ENCODE measurements at places on chromosomes 5 and 9. TPM values are rescaled to one million over a fixed set of nuclear protein-coding genes. Genes with fewer than 3 reads are reported as not detected.

FAM200C gene
- total RNA-seq: 1.1 TPM

- H3K36me3 ChIP-seq: no peaks in the 10 kb centered on the region
- H3K27me3 ChIP-seq: no peaks in the 10 kb centered on the region
- H3K4me1 ChIP-seq: no peaks in the 10 kb centered on the region
- no peak overlapping the region for H3K27ac ChIP-seq
- no peak overlapping the region for H3K4me3 ChIP-seq
- no peak for DNase-seq
Measured at GRCh38 chr5:57818397-57818796, 335.8 kb upstream of the ACTBL2 start.

- H3K4me3 ChIP-seq: no peak overlapping the region
- no peak for DNase-seq
Measured at GRCh38 chr9:18421391-18421790, 52.6 kb upstream of the ADAMTSL1 start.

DNA sequence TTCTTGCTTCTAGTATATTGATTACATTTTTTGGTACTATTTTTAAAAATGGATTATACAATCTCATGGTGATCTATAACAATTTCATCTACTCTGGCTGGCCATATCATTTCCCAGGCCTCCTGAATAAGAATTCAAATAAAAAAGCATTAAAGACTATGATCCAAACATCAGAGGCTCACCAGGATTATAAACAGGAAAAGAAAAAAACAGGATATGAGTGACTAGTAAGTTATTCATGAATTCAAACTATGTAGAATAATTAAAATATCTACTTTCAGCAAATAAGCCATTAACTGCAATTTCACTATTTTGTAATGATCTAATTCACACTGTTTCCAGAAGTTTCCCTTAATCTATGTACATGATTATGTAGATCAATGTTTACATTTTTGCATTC, 293.1 kb upstream of the CDH6 start:
- H3K36me3 ChIP-seq: no peaks in the 10 kb centered on the region
- no peaks in the 10 kb centered on the region for H3K4me1 ChIP-seq
- H3K27ac ChIP-seq: no peak overlapping the region
- DNase-seq: no peak
- H3K27me3 ChIP-seq: no peaks in the 10 kb centered on the region
- no peak overlapping the region for H3K4me3 ChIP-seq

DNA sequence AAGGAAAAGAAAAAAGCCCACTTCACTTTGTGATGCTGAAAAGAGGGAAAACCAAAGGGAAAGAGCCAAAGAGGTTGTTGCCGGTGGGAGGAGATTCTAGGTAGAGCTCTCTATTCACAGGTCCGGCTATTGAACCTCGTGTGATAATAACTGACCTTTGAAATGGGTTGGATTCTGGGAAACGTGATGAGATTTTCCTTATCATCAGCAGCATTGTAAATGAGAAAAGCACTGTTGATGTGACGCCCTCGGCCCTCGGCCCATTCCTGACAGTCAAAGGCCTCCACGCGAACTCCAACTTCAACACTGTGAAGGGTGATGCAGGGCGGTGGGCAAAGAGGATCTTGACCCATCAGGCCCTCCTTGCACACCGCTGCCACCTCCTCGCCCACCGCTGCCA, 43.3 kb downstream of the ZCCHC9 start:
- no peak overlapping the region for H3K4me3 ChIP-seq
- no peak for DNase-seq
- H3K36me3 ChIP-seq: no peaks in the 10 kb centered on the region
- H3K27me3 ChIP-seq: no peaks in the 10 kb centered on the region
